ENCODE measurements at places on chromosomes 13 and 19.

- DNase-seq = no peak
Observed at GRCh38 chr13:100958831-100959230, 284.2 kb upstream of the TMTC4 start.

DNA sequence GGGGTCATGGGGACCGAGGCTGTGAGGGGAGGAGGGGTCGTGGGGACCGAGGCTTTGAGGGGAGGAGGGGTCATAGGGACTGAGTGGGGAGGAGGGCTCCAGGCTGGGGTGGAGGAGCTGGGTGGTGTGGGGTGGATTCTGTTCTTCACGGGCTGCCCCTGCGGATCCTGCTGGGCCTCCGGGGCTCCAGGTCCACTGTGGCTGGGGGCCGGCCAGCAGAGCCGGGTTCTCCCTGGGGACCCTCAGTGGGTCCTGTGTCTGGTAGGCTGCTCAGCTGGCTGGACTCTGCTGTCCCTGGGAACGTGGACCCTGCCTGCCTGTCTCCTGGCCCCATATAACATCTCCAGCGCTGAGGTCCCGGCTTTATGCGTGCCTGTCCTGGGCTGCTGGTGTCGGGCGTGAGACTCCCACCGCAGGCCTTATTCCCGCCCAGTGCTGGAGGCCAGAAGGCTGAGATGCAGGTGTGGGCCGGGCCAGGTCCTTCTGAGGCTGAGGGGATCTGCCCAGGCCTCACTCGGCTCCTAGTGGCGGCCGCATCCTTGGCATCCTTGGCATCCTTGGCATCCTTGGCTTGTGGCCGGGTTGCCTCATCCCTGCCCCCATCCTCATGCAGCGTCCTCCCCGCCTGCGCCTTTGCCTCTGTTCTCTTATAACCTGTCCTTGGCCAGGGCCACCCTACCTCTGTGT, 19.8 kb upstream of the GNA15 start:
- no peak for DNase-seq

- DNase-seq = no peak
Observed at GRCh38 chr13:23889615-23890607, 711 bp upstream of the MIPEP start.

GRCh38 chr13:26051231-26051656, 572 bp downstream of the SHISA2 start:
- no peak for DNase-seq

GRCh38 chr19:4401769-4402170, 670 bp upstream of the CHAF1A start:
- DNase-seq = no peak

DNA sequence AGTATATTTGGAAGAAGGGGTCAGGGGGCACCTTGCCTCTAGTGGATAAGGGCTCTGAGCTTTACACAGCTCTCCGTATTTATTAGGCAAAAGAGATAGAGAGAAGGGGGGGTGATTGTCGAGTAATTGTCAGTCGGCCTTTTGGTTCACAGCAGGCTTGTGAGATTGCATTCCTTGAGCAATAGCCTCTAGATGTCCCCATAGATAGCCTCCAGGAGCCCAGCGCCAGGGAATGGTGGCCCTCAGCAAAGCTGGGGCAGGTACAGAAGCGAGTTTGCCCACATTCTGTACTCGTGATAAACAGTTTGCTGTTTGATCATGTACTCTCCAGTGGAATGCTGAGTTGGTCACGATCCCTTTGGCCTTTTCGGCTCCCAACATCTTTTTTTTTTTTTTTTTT, 4.6 kb downstream of the ZNF613 start:
- DNase-seq = no peak

DNA sequence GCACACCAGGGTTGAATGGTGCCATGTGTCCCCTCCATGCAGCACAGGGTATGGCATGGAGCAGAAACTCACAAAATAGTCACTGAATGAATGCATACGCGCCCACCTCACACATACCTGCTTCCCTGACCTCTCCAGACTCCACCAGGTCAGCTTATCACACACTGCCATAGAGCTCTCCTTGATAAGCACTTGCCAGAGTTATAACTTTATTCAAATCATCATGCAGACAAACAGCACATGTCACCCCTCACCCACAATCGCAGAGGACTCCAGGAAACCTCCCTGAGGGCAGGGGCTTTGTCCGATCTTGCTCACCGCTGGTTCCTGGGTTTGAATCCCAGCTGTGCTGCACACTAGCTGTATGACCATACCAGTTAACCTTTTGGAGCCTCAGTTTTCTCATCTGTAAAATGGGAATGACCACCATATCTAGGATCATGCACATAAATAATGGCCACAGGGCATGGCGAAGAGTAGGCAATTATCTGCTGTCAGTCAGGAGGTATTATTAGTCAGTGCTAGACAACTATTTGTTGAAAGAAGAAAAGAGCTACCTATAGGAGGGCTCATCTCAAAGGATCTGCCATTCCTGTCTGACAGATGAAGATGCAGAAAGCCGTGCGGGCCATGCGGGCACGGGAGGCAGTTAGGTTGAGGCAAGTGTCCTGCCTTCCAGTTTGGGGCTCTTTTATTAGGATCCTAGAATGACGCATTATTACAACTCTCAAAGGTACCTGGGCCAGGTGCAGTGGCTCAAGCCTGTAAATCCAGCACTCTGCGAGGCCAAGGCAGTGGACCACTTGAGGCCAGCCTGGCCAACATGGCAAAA, 14.0 kb downstream of the XRCC1 start:
- no peak for DNase-seq

DNA sequence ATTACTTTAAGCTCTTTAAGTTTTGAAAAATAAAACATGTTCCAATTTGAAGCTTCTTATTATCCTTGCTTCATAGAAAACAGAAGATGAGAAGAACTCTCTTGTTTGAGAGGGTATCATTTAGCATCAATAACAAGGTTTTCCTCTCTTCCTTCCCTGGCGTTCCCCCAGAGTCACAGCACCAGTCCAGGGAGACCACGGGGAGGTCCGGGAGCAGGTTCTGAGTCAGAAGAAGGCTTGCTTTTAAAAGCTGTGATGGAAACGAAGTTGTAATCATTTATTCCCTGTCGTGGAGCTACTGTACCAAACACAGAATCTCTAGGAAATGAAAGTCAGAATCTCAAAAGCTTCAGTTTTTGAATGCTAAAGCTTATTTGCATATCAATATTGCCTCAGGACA, 174.0 kb upstream of the LSM14A start:
- no peak for DNase-seq

DNA sequence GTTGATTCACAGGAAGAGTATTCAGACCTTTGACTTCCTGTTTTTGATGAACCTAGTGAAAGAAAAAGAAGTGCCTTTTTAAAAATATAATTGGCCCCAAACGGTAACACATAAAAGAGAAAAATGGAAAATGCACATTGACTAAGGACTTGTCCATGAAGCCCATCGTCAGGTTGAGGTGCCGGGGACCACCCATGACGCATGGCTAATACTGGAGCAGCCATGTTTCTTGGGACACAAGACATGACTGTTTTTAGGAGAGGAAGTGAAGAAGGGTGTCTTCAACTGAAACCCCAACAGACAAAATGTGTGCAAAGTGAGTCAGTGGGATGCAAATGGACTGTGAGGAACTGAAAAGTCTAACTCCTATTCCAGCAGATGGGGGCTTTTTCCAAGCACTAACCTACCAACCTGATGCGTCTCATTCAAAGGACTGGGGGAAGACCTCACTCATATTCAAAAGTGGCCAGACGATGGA, 459.4 kb downstream of the FOXO1 start:
- DNase-seq = peak; percentile 52

DNA sequence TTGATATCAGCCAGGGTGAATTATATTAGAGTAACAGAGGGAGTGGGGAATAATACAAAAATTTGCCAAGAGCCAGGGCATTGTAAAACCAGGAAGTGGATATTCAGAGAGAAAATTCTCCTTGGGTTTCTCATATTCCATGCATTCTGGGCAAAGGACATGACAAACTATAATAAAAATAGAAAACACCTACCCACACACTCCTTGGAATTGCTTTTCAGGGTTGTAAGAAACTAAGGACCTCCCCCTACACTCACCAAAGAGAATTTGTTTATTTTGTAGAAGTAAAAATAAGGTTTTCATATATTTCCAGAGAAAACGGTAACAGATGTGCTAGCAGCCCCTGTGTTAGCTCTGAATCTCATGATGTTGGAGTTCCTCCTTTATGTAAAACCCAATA, 649.6 kb downstream of the SLITRK1 start:
- DNase-seq = no peak

DNA sequence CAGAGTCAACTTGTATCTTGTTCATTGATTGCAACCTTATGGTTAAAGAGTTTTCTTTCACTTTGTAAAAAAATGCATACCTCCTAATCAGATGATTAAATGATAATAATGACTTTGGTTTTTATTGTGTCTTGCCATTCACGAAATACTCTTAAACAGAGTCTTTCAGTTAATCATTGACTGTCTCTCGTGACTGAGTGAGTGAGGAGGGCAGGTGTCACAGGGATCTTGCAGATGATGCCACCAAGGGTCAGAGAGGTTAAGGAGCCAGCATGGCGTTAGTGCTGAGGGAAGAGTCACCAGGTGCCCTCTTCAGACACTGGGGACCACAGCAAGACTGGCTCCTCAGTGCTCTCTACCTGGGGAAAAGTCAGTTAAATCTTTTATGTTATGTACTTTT, 8.0 kb downstream of the GPATCH1 start:
- DNase-seq = no peak

DNA sequence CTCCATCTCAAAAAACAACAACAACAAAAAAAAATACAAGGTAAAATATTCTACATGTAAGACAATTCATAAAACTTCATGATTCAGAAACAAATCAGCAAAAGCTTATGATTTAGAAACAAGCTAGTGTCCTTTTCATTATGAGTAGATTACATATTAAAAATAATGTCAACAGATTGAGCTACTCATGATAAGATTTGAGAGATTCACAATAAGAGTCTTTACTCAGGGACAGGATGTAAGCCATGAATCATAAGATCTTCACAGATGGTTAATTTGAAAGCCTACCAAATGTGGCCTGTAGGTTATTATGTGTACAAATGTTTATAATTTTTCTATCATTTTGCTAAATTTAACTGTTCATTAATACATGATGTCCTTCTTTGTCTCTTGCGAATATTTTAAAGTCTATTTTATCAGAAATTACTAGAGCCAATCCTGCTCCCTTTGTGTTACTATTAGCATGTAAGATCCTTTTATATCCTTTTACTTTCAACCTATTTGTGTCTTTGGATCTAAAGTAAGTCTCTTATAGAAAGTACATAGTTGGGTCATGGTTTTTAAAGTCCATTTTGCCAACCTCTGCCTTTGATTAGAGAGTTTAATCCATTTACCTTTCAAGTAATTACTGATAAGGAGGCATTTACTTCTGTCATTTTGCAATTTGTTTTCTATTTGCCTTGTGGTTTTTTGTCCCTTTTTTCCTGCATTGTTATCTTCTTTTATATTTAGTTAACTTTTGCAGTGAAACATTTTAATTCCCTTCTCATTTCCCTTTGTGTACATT, 68.3 kb upstream of the RXFP2 start:
- DNase-seq = no peak

DNA sequence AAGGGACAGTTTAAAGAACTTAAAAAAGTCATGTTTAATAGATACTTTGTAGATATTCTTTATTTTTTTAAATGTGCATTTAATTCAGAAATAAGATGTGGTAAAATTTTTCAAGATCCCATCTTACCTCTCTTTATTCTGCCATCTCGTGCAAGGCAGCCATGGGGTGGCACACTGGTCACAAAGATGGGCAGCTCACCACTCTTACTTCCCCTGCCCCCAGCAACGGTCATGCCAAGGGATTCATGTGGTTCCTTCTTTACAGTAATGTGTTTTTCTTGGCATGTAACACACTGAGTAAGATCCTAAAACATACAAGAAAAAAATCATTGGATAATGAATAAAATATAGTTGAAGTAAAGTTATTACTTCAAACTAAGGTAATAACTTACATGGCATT, 64.2 kb downstream of the LNX2 start:
- DNase-seq = no peak

GRCh38 chr13:30105381-30105780, 202.0 kb downstream of the KATNAL1 start:
- no peak for DNase-seq

Measured in GM10248 (cell line).